Omental fat pad (tissue), 4 donors: ENCODE measurements at places on chromosomes 2 and 18. TPM values are rescaled to one million over a fixed set of nuclear protein-coding genes. Genes with fewer than 3 reads are reported as not detected.

ATP8B1 gene
- total RNA-seq: 7.8 TPM

RNF125 gene
- 19.6 TPM for total RNA-seq

FLACC1 gene
- total RNA-seq: 1.8 TPM

PSME4 gene
- 35.8 TPM for total RNA-seq

VIT gene
- total RNA-seq: 19.3 TPM

PRKAG3 gene
- total RNA-seq: not detected

GPBAR1 gene
- 74.2 TPM for total RNA-seq

ANKRD53 gene
- total RNA-seq: 6.3 TPM

STEAP3 gene
- total RNA-seq: 18.9 TPM

MROH2A gene
- total RNA-seq: not detected

DNA sequence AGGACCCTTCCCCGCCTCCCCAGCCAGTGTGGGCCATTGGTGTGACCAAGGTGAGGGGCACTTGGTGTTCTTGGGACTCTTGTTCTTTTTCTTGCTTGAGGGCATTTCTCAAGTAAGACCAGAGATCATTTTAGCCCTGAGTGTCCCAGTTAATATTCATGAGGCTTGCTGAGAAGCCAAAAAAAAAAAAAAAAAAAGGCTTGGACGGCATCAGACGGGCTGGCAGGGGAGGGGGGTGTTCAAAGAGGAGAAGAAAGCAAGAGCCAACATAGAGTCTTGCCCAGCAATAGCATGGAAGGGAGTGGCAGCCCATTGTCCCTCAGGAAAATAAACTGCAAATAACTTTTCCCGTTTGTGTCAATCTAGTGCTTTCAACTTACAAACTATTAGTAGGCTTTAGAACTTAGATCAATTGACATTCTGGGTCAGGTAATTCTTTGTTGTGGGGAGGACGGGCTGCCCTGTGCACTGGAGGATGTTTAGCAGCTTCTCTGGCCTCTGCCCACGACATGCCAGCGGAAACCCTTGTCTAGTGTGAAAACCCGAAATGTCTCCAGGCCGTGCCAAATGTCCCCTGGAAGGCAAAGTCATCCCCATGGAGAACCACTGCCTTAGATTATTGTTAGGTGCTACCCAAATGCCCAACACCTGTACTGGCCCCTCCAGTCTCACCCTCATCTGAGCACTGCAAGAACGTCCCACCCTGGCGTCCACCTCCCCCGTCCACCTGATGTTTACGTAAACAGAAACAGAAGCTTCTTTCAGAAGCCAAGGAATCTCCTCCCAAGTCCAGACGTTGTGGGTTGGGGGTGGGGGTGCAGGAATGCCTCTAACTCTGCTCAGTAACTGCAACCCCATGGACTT lies 163.4 kb downstream of the BCL2 start:
- no peak for DNase-seq

GRCh38 chr2:219300022-219300421 lies 9.2 kb downstream of the PTPRN start:
- no peak for DNase-seq

DNA sequence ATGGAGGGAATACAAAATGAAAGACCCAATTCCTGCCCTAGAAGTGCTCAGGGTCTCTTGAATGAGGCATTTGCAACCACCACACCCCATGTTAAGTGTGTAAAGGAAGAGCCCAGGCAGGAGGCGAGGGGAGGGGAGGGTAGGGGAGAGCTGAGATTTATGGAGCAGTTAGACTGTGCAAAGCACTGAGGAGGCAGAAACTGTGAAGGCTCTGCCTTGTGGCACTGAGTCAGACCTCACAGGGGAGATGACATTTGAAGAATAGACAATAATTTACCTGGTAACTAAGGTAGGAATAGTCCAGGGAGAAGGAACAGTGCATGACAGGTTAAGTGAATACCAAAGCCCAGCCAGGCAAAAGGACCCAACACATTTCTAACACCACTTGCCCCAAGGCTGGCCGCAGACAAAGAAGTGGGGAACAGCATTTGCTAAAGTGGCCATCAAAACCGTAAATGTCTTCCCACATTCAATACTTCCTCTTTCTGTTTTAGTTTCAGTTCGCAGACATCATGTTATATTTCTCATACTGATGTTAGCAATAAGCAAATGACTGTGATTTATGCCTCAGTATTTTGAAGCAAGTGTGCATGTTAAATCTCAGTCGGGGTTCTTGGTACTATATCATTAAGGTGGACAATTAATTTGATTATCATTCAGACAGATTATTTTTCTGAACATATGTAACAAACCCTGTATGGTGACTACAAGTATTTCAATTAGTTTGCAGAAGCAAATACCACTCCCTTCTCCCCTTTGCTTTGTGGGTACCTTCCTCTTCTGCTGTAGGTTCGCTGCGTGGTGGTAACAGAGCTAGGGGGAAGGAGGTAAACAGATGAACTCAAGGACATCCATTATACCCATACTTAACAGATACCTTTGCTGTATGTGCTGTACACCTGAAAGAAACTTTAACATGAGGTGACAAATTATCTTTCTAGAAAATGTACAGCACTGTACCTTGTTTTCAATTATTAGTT lies 27.5 kb downstream of the CDH20 start:
- no peak for DNase-seq

GRCh38 chr2:197263077-197263476 lies 47.5 kb downstream of the ANKRD44 start:
- no peak for DNase-seq

- DNase-seq: no peak
Measured at GRCh38 chr2:176157499-176158185, 535 bp downstream of the HOXD3 start.

DNA sequence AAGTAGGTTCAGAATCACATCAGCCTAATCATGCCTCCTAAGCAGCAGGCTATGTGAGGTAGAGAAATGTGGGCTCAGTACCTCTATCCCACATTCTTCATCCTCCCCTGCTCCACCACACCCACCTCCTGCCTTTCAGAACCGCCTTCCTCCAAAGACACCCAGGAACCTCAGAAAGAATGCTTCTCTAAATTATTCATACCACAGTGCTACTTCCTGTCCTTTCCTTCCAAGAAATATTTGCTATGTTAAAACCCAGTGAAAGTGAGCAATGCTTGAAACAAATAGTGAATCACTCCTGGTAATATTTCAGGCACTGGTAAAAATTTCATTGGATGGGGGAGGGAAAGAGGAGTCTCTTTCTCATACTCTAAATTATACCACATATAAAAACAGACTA lies 24.0 kb upstream of the CREB1 start:
- no peak for DNase-seq

- DNase-seq: no peak
Measured at GRCh38 chr2:167335541-167335992, 447.3 kb downstream of the XIRP2 start.

- DNase-seq: no peak
Measured at GRCh38 chr18:54557958-54558357, 33.1 kb upstream of the DYNAP start.

DNA sequence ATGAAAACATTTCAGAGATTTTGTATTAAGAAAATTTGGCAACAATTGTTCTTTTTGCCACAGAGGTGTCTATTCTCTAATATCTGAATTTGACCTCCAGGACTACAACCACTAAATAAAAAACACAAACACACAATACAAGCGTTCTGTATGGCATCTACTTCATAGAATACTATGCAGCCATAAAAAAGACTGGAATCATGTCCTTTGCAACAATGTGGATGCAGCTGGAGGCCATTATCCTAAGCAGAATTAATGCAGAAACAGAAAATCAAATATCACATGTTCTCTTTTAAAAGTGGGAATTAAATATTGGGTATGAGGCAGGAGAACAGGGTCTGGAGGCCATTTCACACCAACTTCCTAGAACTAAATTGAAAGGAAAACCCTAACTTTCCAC lies 19.5 kb downstream of the SLC25A12 start:
- DNase-seq: no peak

GRCh38 chr2:169818241-169818640 lies 6.5 kb downstream of the METTL5 start:
- DNase-seq: no peak

GRCh38 chr2:200347301-200347700 lies 40.8 kb downstream of the SPATS2L start:
- DNase-seq: no peak

- no peak for DNase-seq
Measured at GRCh38 chr2:217356781-217357180, 496.9 kb upstream of the TNP1 start.

GRCh38 chr2:29006092-29006979 lies 25.2 kb downstream of the TOGARAM2 start:
- DNase-seq: no peak

DNA sequence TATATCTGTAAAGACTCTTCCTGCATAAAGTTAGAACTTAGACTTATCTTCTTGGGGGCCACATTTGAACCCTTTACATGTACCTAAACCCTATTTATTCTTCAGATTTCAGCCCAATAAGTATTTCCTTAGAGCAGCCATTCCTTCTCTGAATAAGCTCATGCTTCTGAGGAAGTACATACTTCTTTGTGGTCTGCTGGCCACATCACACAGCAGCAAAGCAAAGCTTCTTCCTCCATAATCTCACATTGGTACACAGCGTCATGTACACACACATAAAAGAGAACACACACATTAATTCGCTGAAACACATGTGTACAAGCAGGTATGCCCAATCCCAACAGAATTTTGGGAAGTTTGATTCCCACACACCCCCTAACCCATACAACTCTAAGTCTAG lies 331.0 kb downstream of the CDH2 start:
- no peak for DNase-seq

DNA sequence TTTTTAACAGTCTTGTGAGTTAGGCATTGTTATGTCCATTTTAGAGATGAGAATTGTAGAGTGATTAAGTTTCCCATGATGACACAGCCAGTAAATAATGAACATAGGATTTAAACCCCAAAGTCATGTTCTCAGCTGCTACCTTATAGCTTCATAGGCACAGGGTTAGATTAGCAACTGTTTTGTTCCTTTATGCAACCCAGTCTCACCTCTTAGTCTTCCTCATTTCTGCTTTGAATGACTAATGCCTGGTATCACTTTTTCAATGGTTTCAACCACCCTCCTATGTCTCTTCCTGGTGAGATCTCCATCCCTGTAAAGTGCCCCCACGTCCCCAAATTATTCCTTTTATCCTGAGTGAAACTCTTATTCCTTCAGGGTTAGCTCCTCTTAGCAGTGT lies 44.3 kb downstream of the MFSD6 start:
- DNase-seq: no peak

- no peak for DNase-seq
Measured at GRCh38 chr2:72089537-72089936, 58.1 kb downstream of the CYP26B1 start.

GRCh38 chr2:109124982-109125592 lies 3.9 kb upstream of the SH3RF3 start:
- no peak for DNase-seq

GRCh38 chr18:23166891-23167541 lies 31.7 kb downstream of the CABLES1 start:
- no peak for DNase-seq

DNA sequence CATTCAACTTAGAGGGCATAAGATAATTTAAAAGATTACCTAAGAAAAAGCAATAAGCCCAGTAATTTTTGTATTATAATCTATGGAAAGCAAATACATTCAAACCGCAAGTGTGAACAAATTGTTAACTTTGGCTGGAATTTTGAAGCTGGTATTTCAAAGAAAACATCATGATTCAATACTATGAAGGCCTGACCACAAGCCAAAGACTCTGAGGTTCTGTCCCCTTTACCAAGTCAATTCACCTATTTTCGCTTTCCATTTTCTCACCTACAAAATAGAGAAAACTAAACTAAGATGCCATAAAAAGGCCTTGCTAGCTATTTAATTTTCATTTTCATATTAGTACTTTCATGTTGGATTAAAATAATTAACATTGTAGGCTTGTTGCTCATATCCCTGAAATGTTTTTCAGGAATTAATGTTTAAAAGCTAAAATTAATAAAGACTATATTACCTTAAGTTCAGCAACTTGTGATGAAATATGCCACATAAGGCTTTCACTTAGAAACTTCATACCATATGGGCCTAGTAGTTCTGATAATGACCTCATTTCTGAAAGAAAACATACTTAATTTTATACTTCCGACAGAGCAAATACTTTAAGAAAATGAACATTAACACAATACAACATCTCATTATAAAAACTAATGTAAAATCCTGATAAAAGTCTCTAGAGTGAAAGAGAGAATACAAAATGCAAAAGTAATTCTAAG lies 85.7 kb upstream of the FRZB start:
- no peak for DNase-seq

- no peak for DNase-seq
Measured at GRCh38 chr2:191927991-191928390, 81.1 kb upstream of the CAVIN2 start.

- DNase-seq: no peak
Measured at GRCh38 chr2:222710736-222711135, 39.3 kb downstream of the MOGAT1 start.

- DNase-seq: no peak
Measured at GRCh38 chr2:26756337-26756736, 7.7 kb upstream of the SLC35F6 start.

GRCh38 chr2:76000425-76000824 lies 289.7 kb upstream of the GCFC2 start:
- DNase-seq: no peak

GRCh38 chr18:56309104-56309503 lies 329.3 kb downstream of the TXNL1 start:
- no peak for DNase-seq

DNA sequence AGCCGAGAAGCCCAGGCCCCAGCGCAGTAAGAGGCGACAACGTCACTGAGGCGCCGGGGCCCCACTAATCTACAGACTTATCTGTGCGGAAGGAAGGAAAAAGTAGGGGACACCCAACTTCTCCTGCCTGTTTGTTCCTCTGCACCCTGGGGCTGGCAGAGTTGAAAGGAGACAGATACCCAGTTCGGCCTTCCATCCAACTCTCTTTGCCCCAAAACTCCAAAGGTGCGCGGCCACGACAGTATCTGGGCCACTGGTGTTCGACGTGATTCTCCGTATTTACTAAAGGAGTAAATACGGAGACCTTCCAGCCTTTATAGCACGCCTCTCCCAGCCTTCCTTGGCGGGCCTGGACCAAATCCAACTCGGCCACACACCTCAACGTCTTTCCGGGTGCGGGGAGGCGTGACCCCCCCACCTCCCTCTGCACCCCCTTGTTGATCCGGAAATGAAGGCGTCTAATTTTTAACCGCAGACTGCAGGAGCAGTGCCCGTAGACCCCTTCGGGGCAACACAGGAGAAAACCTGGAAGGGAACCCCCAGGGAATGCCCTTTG lies 1.6 kb downstream of the SMAD7 start:
- DNase-seq: no peak

DNA sequence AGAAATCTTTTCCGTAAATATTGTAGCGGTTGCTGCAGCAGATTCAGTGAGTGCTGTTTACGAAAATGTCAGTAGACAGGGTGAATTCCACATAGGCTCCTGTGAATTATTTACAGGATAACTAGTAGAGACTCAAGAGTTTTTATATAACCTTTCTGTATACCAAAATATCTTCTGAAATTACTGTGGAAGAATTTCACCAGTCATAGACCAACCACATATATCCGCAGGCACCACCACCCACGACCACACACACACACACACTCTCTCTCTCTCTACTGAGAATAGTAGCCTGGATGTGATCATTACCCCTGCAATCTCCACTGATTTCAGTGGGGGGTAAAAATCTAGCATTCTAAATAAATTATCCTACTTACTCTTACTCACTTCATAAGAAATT lies 341.8 kb downstream of the RBM43 start:
- DNase-seq: no peak
